ENCODE measurements at places on chromosomes 1 and 21.

DNA sequence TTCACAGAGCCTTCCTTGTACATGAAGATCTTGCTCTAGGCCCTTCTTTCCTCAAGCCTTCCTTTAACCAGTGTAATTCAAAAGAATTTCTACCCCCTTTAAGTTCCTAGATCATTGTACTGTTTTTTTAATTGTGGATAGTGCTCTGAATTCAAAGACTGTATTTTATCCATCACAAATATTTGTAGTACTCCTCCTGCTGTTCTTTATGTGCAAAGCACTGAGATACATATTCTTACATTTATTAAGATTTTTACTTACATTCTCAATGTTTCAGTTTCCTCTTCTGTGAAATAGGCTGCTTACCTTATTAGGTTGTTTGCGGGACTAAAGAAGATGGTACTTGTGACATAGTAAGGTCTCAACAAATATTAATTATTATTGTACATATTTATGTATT, 168.8 kb upstream of the PDE4B start:
- DNase-seq: no peak

GRCh38 chr1:62318756-62319544, at the start of gene KANK4:
TSS of gene KANK4 (minus strand) at chr1:62319434. CDS start at chr1:62281564, 37,870 bp downstream.
- no peak for DNase-seq

- no peak for DNase-seq
Measured at GRCh38 chr1:100038660-100039287, 69.0 kb downstream of the SLC35A3 start.

- DNase-seq: no peak
Measured at GRCh38 chr1:29052100-29052499, 71.6 kb downstream of the TMEM200B start.

DNA sequence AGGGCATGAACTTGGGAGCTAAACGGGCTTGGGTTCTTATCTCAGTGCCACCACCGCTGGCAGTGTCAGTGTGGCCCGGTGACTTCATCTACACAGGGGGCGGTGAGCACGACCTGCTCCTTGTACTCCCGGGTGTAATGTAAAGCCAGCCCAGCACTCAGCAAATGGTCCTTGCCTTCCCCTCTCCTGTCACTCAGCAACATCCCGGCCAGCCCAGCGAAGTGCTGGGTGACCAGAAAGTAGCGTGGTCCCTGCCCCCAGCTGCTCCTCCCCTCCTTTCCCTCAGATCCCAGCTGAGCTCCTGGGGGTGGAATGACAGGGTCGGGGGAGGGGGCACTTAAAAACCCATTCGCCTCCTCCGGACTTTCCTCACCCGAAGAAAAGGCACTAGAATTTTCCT, 7.2 kb downstream of the KCNN3 start:
- no peak for DNase-seq

DNA sequence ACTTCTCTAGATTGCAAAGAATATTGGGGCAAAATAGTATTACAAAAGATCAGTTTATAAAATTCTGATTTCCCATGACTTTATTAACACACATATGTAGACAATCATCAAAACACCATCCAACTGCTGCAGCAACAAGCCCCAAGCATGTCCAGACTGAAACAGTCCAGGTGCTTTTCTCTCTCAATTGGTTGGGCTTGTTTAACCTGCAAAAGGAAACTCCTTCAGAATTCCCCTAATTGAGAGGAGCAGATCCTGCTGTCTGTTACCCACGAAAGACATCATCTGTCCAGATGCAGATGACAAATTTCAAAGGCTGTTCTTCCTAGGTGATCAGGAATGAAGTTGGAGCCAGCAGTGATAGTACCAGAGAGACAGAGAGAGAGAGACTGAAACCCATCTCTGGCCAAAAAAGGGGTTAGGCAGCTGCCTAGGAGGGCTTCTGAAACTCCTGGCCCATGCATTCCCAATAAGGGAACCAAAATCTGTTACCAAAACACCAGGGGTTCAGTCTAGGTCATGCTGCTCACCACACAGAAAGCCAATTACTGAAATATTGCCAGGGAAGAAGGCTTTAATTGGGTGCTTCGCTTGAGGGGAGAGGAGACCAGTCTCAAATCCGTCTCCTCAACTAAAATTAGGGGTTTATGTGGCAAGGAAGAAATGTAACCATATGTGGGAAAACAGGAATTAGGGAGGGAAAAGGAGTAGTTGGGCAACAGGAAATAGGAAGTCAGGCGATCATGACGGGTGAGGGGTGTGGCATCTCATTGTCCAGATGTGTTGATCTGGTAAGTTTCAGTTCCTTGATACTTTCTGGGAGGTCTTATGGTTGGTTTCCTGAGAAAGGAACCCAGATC, 34.7 kb upstream of the RGL1 start:
- DNase-seq: no peak

DNA sequence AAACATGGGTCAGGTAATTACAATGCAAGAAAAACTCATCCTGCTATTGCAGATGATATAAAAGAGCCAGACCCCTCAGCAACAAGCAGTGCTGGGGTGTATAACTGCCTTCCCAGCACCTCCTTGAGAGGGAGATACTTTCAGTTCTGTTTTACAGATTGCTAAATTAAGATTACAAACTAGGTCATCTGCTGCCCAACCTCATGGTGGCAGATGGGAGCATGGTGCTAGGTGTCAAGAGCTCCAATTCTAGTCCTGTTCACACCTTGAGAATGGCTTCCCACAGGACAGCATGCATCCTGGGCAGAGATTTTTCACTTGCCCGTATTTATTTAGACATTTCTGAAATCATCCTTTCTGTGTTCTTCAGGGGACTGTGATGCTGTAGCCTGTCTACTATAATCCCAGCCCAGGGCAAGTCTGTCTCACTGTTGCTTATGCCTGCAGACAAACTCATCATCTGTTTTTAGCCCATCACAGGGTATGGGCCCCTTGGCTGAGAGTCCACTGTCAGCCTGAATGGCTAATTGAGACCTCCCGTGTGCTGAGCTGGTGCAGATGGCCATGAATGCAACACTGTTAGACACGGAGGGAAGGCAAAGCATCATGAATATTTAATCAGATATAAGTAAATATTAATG, 40.2 kb upstream of the PBX1 start:
- DNase-seq: no peak

GRCh38 chr1:227945891-227946623, 1.7 kb downstream of the WNT9A start:
- DNase-seq: no peak

DNA sequence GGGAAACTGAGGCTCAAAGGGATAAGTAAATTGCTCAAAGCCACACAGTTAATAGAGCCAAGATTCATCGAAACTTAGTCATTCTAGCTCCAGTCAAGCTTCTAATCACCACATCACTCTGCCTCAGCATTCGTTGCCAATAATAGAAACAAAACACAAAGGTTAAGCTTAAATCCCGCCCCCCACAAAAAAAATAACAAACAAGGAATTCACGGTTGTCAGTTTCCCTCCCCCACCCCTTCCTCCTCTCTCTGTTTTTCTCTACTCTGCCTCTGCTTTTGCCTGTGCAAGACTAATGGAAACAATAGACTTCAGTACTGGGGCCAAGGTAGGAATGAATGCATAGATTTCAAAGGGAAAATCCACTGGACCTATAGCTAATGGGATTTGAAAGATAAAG, 70.7 kb upstream of the ZNF644 start:
- DNase-seq: no peak

DNA sequence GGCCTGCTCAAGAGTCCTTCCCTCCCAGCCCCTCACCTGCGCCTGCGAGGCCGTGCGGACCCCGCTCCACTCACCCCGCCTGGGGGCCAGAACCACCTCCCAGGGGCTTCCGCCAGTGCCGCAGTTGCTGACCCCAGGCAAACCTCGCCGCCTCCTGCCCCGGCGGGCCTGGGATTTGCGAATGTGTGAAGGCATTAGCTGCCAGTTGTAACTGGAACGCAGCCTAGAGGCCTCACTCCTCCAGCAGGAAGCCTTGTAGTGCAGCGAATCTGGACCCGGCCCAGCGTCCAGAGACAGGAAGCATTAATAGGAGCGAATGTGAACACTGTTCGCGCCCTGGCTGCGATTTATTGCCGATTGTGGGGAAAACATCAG, 140.9 kb upstream of the ARHGEF16 start:
- DNase-seq: no peak

DNA sequence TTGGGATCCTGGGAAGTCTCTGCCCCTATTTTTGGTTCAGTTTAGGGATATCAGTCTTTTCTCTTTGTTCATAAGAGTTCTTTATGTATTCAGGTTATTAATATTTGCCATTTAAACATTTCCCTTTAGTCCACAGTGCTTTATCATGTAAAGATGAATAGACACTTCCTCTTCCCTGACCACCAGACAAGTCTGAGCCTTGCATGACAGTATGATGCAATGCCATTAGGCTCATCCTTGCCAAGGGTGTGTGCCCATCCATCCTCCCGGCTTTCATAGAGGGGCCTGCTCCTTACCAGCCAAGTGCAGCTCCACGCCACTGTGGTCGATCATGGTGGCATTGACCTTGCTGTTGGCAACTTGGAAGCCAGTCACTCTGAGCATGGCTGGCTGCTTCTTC, 52.1 kb downstream of the ZSCAN20 start:
- no peak for DNase-seq

- DNase-seq: no peak
Measured at GRCh38 chr1:234957330-234958065, 171.1 kb downstream of the TOMM20 start.

DNA sequence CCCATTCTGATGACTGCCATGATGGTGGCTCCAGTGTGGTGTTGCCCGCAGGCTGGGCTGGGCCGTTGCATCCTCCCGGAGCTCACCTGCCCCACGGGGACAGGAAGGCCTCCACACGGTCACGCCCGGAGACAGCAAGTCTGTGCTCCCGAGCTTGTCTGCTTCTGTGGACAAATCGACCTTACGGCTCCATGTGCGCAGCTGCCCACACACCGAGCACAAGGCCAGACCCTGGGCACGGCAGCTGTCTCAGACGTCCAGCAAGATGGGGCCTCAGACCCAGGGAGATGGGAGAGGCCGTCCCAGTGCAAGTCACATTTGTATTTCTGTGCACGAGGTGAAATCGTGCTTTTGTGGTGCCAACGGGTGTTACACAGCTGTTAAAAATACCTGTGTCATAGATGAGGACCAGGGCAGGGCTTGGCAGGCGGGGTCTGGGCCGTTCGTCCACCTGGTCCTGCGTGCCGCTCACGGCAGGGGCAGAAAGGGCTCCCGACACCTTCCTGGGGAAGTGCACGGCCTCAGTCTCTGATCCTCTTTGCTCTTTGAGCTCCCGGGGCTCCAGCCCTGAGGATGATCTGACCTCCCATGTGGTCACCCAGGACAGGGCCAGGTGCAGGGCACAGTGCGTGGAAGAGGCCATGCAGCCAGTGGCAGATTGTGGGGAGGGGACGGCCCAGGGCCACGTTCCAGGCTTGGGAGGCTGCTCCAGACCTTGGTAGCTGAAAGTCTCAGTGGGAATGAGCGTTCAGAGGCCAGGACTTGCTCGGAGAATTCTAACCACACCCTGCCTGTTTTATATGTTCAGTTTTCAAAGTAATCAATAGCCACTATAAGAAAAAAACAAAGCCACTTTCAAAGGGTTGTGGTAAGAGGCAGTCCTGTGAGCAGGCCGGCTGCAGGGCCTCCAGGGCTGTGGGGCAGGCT, 13.5 kb downstream of the COL6A1 start:
- DNase-seq: no peak

DNA sequence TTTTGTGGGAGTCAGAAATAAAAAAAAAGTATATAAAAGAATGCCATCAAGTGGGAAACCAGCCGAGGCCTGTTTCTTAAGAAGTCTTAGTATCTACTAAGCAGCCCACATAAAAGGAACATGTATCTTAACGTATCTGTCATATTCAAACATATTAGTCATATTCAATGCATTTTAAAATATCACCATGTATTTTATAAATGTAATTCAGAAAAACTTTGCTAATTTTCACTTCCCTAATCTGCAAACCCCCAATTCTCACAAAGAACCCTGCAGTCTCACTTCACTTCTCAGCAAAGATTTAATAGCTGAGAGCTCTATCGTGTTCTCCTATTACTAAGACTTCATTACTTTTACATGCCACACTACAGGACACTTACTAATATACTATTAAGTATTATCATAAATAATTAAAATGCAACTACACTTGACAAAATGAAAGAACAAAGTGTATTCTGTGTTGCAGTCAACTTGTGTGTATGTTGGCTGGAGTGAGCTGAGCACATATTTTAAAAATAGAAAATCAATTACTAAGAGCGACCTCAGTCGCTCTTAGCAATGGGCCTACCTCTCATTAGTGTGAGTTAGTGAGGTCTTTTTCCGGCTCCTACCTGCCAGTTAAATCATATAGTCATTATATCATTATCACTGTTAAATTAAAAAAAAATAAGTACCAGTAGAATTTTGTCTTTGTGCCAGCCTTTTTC, 484.3 kb downstream of the LMO4 start:
- no peak for DNase-seq

DNA sequence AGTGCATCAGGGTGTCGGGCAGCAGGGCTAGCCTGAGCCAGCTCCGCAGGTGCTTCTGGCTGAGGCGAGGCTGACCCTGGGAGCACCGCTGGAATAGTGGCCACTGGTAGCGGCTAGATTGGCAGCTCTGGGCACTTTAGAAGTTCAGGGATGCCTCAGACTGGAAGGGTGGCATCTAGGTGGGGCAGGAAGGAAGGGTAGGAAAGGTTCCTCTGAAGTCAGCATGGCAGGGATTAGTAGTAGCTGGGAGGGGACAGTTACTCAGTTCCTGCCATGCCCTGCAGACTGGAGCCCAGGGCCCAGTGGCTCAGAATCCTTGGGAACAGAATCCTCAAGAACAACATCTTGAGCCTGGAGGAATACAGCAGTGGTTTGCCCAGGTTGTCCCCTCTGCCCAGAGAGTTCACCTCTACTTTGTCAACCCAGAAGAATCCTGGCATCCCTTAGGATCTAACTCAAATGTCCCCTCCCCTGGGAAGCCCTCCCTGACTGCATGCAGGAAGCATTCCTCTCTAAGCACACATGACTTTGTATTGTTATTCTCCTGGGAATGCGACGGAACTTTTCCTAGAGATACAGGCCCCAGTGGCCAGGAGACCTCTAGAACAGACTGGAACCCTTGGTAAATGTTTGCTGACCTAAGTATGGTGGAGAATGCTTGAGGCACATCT, 39.5 kb upstream of the BCAR3 start:
- no peak for DNase-seq

Measured in NCI-H1048 (cell line).